Suppressor macrophage treated with lipopolysaccharide for 4 hours (primary cell): ENCODE measurements at places on chromosomes 12 and 14.

GRCh38 chr14:35242599-35243311, 49.4 kb upstream of the PSMA6 start:
- no peak for DNase-seq

DNA sequence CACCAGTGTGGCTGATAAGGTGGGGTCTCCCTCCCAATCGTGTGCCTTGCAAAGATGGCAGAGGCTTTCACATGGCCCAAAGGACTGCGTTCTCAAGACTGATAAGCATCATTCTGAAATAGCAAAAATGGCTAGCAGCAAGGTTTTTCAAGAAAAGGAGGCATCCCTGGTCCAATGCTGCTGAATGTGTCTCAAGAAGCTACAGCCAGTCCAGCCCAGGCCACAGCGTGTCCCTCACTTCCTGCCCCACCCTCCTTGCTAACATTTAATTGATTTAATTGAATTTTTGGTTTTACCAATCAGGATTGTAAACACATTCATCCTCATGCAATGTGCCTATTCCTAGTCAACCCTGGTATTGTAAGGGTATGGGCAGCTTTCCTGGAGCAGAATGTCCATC, 55.9 kb downstream of the C14orf132 start:
- no peak for DNase-seq

- no peak for DNase-seq
These were observed 6.5 kb upstream of the TBX3 start for GRCh38 chr12:114690267-114691135.

DNA sequence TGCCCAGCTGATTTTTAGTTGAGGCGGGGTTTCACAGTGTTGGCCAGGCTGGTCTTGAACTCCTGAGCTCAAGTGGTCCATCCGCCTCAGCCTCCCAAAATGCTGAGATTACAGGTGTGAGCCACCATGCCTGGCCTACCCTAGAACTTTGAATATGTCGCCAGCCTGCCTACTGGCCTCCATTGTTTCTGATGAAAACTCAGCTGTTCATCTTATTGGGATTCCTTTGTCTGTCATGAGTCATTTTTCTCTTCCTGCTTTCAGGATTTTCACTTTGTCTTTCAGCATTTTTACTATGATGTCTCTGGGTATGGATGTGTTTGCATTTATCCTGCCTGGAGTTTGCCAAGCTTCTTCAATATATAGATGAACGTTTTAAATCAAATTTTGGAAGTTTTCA, 8.1 kb upstream of the B3GNT4 start:
- DNase-seq = no peak

- no peak for DNase-seq
These were observed 110.3 kb upstream of the CNTN1 start for GRCh38 chr12:40581889-40582288.

DNA sequence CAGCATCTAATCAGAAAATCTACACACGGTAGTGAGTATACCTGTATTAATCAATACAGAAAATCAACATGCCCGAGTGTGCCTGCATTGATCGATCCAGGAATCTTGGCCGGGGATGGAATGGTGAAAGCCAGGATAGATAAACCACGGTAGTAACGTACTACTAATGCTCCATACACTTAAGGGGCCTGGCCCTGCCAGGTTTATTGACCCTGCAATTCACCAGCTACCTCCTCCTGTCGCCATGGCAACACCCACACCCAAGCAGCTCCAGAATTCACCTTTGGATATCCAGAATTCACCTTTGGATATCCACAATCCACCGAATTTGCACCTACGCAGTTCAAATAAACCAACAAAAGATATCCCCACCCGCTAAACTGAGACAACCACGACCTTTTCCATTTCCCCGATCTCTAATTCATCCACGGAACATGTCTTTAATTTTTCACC, 14.8 kb upstream of the CALM1 start:
- DNase-seq = no peak

DNA sequence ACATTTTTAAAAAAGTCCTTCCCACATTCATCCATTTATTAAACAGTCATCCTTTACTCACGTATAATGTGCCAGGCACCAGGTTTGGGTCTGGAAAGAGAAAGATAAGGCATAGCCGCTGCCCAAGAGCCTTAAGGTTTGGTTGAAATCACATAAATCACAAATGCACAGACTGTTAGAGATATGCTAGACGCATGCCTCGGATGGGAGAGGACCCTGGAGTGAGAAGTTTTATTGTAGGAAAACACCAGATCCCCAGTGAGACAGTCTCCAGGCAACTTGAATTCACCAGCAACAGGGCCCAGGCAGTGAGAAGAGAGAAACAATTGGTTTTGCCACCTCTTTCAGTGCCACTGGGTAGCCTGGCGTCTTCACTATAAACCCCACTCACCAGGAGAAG, 305.9 kb upstream of the AMIGO2 start:
- no peak for DNase-seq

DNA sequence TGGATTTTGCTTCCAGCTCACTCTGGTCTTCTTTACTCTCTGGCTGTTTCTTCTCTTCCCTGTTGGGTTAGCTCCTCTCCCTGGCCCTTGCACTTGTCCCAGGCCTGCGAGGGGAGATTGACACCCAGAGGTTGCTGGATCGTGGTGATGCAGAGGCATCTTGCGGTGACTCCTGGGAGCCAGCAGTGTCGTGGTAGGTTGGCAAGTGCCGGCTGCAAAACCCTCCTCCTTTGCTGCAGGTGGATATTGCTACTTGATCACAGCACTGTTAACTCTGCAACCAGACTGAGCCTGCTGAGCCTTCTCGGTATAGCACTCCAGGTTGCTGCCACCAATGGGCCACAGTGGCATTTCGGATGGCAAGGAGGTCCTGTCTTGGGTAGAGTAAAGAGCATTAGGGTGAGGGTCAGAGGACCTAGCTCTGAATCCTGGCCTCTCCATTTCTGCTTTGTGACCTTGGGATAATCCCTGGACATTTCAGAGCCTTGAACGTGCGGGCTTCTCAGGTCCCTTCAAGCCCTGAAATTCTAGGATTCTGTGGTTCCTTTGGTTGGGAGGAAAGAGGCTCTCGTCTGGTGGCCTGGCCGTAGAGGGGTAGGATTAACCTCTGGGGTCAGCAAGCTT, 87.4 kb downstream of the TSPAN9 start:
- no peak for DNase-seq

DNA sequence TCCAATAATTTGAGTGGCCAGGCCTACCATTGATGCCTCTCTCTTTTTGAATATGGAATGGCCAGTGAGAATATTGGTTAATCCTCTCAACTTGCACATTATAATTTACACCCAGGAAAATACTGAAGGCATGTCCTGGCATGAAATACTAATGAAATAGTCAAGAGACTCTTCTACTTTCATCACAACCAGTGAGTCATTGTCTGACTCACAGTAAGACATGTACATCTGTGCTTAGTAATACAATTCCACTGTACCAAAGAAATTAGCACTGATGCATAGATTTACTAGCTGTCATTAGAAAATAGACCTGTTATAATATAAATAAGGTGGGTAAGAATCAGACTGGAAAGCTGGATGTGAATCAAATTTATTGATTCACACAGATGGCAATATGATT, 31.6 kb downstream of the KCNC2 start:
- peak; percentile 49 for DNase-seq

DNA sequence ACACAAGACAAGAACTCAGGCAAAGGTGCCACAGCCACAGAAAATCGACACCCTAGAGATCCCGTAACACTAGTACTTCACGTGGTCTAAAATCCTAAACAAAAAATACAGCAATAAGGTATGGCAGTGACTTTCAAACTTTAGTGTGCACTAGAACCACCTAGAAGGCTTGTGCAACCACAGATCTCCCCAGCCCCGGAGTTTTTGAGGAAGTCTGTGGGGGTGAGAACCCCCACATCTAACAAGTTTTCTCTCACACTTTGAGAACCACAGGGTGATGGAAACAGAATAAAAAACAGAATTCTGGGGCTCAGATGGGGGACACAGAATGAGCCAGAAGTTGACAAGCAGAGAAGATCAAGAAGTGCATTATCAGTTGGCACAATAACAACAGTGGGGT, 254.0 kb downstream of the ANO6 start:
- no peak for DNase-seq

GRCh38 chr14:99688210-99688581, 4.1 kb downstream of the CYP46A1 start:
- no peak for DNase-seq

GRCh38 chr12:47744778-47745436, 13.8 kb downstream of the RAPGEF3 start:
- DNase-seq = no peak

GRCh38 chr14:35398071-35398584, 6.4 kb downstream of the NFKBIA start:
- DNase-seq = peak; percentile 62

- DNase-seq = no peak
These were observed 366.3 kb upstream of the FAR2 start for GRCh38 chr12:28782812-28783211.

GRCh38 chr12:28223858-28224257, 33.6 kb downstream of the CCDC91 start:
- DNase-seq = no peak

DNA sequence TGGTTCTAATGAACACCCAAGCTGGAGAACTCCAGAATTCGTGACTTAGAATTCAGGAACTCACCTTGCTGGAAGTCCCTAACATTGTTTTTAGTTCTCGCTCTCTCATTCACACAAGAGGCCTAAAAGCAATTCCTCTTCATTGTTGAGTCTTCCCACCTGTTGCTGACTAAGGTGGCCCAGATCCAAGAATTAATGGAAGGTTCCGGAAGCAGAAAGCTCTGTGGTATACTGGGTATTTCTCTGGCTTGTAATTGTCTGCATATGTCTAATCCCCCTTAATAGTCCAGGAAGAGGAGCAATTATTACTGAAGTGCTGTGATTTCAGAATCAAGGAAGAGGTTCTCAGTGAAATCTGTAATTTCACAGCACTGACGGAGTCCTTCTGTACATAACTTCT, 31.4 kb downstream of the TMEM233 start:
- no peak for DNase-seq

DNA sequence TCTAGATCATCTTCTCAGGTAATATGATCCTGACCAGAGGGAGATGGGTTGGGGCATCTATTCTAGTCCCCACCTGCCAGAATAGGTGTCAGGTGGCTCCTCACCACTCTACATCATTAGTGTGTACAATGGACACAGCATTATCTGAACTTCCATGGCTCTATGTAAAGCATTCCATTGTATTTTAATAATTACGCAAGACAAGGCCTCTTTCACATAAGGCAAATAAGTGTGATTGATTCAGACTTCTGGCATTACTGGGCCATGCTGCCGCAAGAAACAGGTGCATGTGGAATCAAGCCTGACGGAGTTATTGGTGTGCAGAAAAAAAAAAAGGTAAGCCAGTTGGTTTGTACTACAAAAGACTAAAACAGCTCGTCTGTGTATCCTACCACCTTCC, 3.1 kb upstream of the DDHD1 start:
- no peak for DNase-seq

GRCh38 chr14:50225974-50226297, 5.4 kb downstream of the SOS2 start:
- peak; percentile 4 for DNase-seq

DNA sequence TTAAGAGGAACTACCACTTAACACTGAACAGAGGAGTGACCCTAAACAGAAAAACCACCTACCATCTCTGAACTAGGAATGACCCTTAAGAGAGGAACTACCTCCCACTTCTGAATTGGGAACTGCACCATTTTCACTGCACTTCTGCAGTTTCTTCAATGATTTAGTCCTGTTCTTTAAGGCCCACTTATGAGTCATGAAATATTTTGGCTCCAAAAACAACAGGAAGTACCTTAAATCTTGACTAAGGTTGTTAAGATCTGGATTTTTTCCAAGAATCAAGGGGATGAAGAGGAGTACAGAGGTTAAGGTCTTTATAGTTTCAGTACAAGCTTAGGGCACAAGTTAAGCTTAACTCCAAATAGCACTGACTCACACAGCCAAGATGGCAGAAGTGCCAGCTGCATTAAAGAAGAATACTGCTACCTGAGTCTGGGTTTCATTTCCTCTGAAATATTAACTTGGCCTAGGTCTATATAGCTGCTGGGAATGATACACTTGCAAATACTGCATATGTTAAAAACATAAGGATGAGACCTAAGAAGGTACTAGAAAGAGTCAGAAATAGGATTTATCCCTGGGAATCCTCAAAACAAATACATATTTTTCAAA, 4.2 kb downstream of the NPC2 start:
- DNase-seq = peak; percentile 86

DNA sequence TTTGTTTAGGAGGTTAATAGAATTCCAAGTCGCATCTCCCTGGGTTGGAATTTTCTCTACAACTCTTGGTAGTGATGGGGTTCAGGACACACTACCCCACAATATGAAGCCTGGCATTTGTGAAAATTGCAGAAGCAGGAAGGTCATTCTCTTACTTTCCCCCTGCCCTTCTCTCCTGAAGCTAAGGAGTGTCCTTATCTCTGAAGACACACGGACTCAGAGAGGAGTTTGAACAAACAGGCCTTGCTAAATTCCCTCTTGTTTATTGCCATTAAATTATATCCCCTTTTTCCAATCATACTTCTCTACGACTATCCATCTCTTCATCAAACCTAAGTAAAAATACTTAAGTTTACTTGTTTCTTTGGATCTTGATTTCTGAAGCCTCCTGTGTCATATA, 443.0 kb downstream of the RAD51B start:
- no peak for DNase-seq

GRCh38 chr12:102680304-102680703, 199.9 kb upstream of the IGF1 start:
- no peak for DNase-seq

- DNase-seq = no peak
These were observed 161.6 kb upstream of the HIF1A start for GRCh38 chr14:61533513-61534255.

DNA sequence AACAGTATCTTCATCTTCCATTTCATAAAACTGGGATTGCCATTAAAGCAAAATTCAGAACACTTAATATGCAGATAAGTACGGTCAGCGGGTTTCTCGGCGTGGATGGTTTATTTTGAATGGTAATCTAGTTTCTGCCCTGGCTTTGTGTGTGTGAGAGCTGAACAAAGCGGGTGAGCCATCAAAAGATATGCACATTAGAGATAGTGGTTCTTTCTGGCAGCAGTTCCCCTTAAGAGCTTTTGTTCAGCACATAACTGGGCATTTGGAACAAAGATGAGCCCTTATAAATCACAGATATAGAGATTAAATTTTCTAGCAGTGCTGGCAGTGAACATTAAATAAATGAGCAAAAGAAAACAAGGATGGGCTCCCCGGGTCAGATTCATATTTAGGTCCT, 207.5 kb downstream of the CALM1 start:
- DNase-seq = no peak

GRCh38 chr12:128190052-128190451, 76.9 kb upstream of the TMEM132C start:
- no peak for DNase-seq
